ENCODE measurements at places on chromosomes 12 and 14.

GRCh38 chr12:12011880-12012260, 58.9 kb upstream of the BCL2L14 start:
- no peak for DNase-seq

- no peak for DNase-seq
Observed at GRCh38 chr14:56630707-56631106, 51.1 kb downstream of the TMEM260 start.

GRCh38 chr12:87274594-87275245, 754.5 kb downstream of the C12orf50 start:
- no peak for DNase-seq

GRCh38 chr12:117674313-117674712, 294.5 kb downstream of the KSR2 start:
- DNase-seq = no peak

GRCh38 chr12:24979976-24980730, 31.3 kb upstream of the BCAT1 start:
- no peak for DNase-seq

DNA sequence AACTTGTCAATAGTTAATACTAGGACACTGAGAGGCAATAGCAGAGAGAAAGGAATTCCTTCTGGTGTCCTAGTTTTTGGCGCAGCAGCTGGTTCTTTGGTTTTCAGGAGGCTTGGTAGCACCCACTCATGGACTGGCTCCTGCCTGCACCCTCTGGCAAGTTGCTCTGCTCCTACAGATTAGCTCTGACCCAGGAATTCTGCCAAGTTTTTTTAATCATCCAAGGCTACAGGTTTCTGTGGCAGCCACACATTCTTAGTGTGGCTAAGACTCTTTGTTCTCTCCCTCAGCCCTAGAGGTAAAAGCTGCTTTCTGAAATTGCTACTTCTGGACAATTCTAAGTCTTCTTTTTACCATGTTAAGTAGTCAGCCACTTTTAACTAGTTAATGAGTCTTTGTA, 72.0 kb upstream of the FKBP4 start:
- no peak for DNase-seq

DNA sequence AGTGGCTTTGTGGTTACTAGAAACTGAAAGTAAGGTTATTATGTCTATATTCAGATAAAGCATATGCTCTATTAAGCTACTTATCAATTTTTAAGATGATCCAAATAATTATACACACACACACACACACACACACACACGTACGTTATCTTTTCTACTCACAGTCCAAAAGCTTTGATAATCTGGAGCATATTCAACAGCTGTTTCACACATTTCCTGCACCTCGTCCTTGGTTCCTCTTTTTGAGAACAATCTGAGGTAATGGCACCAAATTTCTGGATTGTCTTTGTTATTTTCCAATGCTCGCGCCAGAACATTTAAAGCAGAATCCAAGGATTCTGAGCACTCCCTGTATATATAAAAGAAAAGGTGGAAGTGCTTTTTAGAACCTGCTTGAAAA, 37.5 kb downstream of the ZFC3H1 start:
- DNase-seq = no peak

- no peak for DNase-seq
Observed at GRCh38 chr14:74698465-74698864, 14.4 kb downstream of the AREL1 start.

DNA sequence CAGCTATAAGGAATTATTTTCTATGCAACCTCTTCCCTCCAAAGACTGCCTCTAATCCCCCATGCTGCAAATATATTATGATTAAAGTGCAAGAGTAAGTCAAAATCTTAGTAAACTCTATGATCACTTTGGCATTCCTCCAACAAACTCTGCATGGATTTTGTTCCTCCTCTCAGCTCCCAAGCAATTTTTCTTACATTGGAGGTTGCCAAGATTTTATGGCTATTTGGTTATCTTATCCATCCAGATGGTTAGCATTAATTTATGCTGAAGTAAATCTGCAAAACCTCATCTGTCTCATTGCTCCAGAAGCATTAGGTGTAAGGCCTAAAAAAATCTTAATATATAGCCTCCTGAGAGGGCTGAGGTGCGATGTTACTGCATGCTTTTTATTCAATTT, 228.1 kb downstream of the CHST11 start:
- no peak for DNase-seq

DNA sequence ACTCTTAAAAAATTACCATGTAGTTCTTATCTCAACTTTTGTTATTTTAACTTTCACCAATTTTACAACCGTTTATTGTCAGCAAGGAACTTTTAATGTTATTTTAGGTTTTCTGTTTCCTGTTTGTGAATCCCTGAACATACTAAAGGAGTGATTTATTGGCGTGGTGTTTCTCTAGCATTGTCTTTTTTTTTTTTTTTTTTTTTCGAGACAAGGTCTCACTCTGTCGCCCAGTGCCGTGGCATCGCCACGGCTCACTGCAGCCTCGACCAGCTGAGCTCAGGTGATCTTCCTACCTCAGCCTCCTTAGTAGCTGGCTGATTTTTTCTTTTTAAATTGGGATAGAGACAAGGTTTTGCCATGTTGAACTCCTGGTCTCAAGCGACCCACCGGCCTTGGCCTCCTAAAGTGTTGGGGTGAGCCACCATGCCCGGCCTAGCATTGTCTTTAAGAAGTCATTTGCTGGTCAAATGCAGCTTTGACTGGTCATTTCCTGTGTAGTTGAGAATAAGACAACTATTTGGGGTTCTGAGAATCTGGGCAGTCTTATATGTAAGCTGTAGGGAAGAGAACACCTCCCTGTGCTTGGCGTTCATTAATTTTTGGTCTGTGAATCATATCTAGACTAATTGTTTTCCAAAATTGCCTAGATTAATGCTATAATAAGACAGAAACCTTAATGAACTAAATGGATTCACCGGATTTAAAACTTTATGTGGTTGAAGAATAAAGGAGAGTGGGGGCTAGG, 2.1 kb downstream of the WASHC4 start:
- DNase-seq = no peak

DNA sequence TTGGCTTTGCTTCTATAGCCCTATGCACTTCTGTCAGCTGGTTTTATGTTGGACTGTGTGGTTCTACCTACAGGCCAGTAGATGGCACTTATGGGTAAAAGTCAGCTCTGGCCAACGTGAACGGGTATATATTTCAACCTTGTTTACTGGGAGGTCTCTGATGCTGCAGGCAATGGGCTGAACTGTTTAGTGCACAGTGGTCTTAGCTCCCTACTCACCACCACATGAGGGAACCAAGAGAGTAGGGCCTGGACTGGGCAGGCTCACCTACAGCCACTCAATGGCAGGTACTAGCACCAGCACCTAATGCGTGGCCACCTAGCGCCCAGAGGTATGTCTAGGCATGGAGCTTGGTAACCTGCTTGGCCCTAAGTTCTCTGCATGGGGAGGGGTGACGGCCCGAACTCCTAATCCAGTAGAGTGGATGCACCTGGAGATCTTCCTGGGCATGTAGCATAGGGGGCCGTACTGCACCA, 481.8 kb downstream of the TMEM117 start:
- no peak for DNase-seq

GRCh38 chr14:26191671-26192070, 406.2 kb downstream of the NOVA1 start:
- DNase-seq = no peak

DNA sequence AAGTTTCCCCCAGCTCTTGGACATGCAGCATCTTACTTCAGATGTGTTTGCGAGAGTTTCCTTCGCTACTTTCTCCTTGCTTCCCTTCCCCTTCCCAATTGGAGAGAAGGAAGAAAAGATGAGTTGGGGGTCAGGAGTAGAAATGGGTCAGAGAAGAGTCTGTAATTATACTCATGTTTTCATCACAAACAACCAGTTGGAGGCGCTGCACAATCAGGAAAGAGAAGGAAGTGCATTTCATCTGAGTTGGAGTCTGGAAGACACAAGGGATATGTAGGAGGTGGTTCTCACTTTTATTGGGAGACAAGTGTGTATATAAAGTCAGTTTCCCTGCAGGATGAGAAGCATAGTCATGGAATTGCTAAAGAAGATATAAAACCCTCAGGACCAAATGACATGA, 31.3 kb upstream of the VSX2 start:
- DNase-seq = no peak

GRCh38 chr12:109029411-109029810, 8.5 kb upstream of the SVOP start:
- DNase-seq = no peak

DNA sequence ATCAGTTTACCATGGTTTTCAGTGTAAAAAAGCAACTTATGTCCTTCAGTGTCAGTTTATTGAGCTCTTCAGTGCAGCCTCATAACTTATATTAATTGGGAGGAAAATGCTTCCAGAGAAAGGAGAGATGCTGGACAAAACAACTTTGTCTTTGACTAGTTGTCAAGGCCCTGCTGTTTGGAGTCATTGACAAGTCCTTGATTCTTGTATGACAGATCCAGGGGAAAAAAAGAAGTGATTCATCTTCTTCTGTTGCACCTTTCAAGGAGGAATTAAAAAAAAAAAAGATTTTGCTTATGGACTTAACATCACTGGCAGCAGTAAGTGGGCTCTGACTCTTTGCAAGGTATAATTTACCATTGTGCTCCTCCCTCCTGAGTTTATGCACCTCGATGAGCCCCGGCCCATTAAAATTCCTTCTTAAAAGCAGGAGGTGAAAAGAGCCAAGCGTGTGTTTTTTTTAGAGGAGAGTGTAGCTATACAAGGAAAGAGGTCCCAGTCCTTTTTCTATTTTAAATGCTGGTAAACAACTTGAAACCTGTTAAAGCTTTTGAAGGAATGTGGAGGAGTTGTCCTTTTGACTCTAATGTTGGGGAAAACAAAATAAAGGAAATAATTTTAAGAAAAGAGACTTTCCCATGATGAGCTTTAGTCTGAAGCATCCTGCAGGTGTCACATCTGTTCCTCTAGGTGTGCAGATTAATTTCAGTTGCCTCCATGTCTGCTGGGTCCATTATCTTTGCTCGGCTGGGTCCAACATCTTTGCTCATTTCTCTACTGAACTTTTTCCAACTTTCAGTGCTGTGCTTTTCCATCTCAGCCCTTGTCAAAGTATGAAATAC, 431.6 kb downstream of the RAD51B start:
- no peak for DNase-seq

- no peak for DNase-seq
Observed at GRCh38 chr12:48883305-48884161, 17.9 kb upstream of the RND1 start.
